Left lung (tissue), 14 donors: ENCODE measurements at places on chromosomes 11 and 22. TPM values are rescaled to one million over a fixed set of nuclear protein-coding genes. Genes with fewer than 3 reads are reported as not detected.

Gene OR8D4
- polyA plus RNA-seq: not detected

Gene GDPD4
- 0.34 TPM for polyA plus RNA-seq

Gene VSIG10L2
- not detected for polyA plus RNA-seq

Gene TMEM151A
- polyA plus RNA-seq: 0.17 TPM

Gene PNPLA5
- polyA plus RNA-seq: 0.08 TPM

Gene CFAP300
- polyA plus RNA-seq: 4.9 TPM

GRCh38 chr22:45273452-45274075 is 11.2 kb upstream of the UPK3A start:
- DNase-seq: no peak

DNA sequence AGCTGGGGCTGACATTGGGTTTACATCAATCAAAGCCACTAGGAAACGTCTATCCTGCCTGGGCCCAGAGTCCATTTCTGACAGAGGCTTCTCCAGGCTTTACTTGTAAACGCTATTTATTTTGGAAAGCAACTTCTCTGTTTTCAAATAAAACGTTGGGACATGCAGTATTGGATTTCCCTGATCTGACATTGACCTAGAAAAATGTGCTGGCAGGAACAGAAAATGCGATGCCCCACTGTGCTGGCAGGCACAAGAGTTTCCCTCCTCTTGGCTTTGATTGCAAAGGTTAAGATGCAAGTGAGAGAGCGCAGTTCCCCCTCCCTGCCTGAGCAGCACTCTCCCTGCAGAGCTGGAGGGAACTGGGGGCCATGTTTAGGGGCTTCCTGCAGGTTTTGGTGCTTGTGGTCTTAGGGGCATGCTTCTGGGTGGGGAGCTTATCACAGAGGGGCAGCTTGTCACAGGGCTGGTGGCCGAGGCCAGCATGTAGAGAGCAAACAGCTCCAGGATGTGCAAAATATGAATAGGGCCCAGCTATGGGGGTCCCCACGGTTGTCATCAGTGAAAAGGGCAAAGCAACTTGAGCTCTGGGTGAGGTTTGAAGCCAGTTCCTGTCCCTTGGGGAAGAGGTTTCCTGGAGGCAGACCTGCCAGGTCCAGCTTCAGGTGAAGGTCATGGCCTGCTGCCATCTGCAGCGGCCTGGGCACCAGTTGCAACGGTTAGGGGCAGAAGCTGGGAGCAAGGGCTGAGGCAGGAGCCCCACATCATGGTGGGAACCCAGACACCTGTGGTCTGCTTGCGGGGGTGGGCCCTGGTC is 42.3 kb upstream of the DKK3 start:
- no peak for DNase-seq

DNA sequence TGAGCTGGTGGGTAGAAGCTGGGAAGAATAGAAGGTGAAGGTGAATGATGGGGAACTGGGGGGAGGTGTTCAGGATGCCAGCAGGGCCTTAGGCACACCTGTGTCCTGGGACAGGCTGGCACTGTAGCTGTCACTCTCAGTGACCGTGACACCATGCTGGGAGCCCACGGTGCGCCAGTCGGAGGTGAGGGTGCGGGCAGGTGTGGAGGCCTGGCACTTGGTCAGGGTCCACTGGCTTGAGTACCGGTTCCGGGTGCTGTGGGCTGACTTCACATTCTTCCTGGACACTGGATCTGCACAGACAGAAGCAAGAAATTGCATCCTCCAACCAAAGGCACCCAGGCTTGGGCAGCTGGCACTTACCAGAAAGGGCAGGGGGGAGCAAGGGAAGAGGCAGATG is 103.8 kb downstream of the CEP164 start:
- no peak for DNase-seq

GRCh38 chr11:18697576-18697975 is 1.0 kb upstream of the TMEM86A start:
- no peak for DNase-seq

DNA sequence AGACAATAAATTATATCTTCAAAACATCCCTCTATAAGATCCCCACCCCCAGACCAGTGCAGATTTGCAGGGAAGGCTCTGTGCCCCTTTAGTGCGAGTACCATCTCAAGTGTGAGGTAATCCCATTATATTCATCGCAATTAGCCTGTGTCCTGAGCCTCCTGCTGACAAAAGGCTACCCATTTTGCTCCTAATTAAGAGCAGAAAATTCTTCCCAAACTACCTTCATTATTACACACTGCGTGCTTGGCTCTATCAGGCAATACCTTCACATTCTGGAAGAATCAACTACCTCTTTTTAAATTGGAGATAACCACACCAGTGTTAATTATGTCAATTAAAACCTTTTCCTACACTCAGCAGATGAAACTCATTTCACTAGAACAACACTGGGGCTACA is 1133.4 kb upstream of the CCDC90B start:
- DNase-seq: no peak

DNA sequence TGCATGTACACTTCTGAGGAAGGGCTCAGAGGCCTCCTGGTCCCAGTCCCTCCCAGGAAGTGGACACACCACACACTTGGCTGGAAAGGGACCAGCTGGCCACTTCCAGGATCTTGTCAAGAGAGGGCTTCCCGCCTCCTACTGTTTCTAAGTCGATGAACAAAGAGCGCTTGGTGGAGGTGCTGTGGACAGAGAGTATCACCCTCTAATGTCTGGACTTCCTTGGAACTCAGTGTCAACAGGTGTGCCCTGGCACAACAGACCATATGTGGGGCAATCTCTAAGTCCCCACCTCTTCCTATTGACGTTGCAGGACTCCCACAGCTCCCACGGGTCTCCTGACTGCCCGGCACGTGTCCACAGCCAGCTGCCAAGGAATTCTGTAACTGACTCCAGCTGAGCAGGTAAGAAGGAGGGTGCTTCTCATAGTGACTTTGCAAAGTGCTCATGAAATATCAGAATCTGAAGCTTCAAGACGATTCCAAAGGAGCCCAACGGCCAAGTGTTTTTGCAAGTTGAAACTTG is 16.1 kb downstream of the POU2AF1 start:
- peak; percentile 65 for DNase-seq

- DNase-seq: no peak
These were observed 57.3 kb downstream of the PPP6R2 start for GRCh38 chr22:50400406-50400805.

- no peak for DNase-seq
These were observed 60.2 kb upstream of the SCUBE2 start for GRCh38 chr11:9151631-9152030.

- no peak for DNase-seq
These were observed 2219.9 kb downstream of the LRRC4C start for GRCh38 chr11:39239553-39239952.

DNA sequence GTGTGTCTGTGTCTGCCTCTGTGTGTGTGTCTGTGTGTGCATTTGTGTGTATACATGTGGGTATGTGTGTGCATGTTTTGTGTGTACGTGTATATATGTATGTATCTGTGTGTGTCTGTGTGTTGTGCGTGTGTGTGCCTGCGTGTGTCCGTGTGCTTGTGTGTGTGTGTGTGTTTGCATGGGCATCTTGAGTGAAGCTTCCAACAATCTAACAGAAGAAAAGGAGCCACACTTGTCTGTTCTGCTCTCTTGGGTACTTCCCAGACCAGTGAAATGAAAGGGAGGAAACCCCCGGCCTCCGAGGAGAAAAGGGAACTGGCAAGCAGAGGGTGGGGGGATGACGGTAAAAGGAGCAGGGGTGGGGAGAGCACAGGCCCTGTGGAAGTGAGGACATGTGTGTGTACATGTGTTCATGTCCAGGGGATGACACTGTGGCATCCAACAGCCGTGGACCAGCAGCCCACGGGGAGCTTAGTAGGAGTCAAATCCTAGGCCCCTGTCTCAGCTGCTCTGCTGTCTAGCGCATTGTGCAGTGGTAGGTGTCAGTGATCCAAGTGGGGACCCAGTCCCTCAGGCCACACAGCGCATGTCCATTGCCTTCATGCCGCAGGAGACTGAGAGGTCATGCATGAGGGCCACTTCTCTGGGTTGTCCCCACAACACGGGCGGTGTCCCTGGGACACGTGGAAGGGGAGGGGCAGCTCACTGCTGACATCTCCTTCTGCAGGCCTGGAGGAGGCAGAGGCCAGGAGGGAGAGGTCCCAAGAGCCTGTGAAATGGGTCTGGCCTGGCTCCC is 8.1 kb downstream of the CSF2RB start:
- no peak for DNase-seq

- DNase-seq: no peak
These were observed 5.9 kb upstream of the OR52L1 start for GRCh38 chr11:5992604-5993251.

- DNase-seq: no peak
These were observed 1.2 kb upstream of the CEP126 start for GRCh38 chr11:101913656-101914055.

GRCh38 chr11:122340607-122341290 is 224.7 kb upstream of the BLID start:
- DNase-seq: no peak

- no peak for DNase-seq
These were observed 19.2 kb downstream of the DDX6 start for GRCh38 chr11:118771547-118772288.

GRCh38 chr11:124440608-124441007 is 4.9 kb downstream of the OR8B8 start:
- no peak for DNase-seq

DNA sequence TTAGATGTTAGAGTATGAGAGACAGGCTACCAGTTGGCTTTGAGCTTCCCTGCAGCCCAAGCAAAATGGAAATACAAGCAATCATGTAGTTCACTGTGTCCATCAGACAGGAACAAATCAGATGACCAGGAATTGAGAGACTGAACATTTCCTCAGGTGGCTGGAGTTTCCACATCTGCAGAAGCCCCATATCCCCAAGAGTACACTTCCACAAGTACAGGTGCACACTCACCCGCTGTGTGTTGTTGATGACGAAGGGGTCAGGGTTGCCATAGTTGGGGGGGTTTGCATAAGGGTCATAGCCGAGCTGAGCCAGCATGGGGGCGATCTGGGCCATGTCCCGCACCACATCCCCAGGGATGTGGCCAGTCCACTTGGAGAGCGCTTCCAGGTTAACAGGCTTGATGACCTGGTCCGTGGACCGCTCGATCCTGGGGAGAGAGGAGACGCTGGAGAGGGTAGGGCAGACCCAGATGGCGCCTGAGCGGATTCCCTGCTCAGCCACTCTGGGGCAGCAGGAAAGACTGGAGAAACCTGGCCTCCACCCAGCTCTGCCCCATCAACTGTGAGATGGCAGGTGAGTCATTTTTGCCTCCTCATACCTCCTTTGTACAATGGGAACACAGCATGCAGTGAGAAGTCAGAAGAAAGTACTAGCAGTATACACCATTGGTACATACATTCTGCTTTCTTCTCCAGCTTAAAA is 23.9 kb upstream of the TFIP11 start:
- no peak for DNase-seq

DNA sequence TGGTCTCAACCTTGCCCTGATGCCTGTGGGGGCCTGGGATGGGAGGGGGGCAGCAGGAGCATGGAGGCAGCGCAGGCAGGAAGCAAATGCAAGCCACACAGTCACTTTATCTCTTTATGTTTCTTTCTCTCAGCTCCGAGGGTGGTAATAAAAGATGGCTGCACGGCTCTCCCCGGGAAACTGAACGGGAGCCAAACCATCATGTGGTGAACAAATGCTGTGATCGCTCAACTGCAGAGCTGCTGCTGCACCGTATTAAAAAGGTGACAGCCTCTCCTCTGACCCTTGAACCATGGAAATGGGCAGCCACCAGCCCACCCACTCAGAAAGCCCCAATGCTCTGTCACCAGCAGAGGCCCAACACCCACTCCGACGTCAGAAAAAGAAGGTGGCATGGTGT is 110.0 kb downstream of the TIMP3 start:
- DNase-seq: no peak

DNA sequence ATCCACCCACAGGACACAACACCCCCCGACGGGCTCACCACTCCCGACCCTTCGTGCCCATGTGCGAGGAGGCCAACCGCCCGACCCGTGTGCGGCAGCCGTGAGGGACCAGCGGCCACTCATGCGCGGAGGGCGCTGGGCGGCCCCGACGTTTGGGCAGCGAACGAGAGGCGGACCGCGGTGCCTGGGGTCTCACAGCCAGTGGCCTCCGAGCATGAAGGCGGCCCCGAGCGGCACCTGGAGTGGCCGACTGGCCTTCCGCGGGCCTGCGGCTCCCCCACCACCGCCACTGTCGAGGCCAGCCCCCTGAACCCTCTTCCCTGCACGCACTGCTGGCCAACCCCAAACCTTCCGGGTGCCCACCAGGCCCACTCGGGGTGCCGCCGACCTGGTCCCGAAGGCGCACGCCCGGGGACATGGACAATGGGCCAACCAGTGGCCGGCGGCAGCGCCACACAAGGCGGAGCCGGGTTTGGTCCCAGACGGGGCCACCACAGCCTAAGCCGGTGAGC is 4274.9 kb upstream of the OR11H1 start:
- DNase-seq: no peak

DNA sequence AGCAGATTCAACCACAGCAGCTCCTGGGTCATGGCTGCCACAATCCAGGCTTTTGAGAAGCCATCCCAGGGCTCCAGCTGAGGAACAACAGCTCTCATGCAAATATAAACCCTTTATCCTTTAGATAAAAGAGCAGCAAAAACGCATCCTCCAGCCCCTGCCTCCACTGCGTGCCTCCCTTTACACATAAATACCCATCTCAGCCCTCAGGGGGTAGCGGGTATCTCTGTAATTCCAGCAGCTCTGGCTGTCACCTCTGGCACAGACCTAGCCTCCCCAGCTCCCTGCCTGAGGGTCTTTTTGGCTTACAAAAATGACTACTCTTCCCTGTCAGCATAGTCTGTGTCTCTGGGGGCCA is 21.6 kb downstream of the LMO1 start:
- DNase-seq: no peak

DNA sequence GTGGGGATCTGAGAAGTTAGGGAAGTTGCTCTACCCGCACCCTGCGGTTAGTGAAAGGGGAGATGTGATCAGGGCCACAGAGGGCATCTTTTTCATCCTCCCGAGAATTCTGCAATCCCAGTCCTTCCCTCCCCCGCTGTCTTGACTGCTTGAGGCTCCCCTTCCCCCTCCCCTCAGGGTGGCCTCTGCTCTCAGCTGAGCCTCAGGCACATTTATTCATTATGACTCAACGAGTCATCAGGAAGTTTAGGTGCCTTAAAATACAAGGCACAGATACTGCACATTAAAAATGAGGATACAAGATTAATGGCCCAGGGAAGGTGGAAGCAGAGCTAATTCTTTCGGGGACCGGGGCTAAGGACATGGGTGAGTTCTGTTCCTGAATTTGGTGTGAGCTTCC is 104.0 kb downstream of the CACNA1I start:
- DNase-seq: no peak

GRCh38 chr11:11602011-11602410 is 19.8 kb downstream of the GALNT18 start:
- no peak for DNase-seq

GRCh38 chr11:3090096-3090901 is 33.1 kb upstream of the CARS1 start:
- no peak for DNase-seq
